DMS 273 treated with DMSO at 0.1 percent for 48 hours (cell line): ENCODE measurements at places on chromosomes 6 and 20.

DNA sequence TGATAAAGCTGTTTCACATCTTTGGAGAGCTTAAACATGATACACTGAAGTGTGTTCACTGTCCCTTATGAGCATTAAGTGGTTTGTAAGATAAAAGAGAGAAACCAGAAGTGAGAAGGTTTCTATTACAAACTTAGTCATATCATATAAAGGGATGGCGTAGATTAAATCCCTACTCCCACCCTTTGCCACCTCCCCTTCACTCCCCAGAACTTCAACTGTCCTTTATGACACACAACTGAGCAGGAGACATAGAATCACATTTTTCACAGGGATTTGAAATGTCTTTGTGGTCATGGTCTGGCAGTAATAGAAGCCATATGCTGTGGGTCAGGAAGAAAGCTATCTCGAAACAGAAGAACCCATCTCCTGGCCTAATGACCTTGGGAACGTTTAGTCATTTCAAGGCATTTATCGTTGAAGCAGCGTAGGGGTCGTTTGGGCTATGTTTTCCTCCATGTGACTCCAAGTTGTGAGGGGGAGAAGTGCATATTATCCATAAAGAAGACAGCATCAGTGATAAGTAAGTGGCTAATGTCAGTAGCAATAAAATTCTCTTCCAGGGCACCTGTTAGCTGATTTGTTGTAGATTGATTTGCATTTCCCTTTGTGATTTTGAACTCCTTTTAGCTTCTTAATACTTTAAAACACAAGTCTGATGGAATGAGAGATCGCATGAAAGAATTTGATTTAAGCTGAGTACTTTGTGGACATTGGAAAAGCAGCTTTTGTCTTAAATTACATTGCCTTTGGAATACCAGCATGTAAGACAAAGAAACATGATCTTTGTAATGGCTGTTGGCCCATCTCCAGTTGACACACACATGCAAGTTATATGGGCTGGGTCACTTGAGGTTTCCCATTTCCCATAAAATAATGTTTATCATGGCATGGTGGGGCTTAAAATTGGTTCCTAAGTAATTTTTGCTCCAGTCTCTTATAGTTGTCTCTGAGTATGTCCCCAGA is 501.5 kb upstream of the FLRT3 start:
- DNase-seq, result no peak

DNA sequence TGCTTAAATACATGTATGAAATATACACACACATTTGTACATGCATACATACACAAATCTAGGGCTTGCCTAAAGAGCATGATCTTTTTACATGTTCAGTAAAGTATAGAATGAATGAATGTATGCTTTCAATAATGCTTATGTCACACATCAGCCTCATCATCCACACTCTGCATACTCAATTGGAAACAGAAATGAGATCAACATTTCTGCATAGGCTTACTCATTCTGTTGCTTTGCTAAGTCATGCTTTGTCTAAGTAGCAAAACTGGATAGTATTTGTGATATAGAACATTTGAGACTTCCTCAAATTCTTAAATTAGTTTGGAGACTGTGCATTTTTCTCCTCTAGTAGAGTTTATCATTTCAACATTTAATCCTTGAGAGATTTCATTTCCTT is 343.3 kb downstream of the ADGRB3 start:
- no peak for DNase-seq

DNA sequence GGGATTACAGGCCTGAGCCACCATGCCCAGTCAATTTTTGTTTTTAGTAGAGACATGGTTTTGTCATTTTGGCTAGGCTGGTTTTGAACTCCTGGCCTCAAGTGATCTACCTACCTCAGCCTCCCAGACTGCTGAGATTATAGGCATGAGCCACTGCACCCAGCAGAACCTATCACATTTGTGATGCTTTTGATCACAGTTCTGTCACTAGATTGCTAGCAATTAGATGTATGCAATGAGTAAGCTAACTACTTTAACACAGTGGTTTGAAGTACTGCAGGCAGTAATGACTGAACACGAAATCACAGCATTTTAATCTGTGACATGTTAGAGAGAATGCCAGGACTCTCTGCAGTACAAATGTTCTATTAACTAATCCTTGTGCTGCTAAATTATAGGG is 19.6 kb upstream of the SAMHD1 start:
- no peak for DNase-seq

DNA sequence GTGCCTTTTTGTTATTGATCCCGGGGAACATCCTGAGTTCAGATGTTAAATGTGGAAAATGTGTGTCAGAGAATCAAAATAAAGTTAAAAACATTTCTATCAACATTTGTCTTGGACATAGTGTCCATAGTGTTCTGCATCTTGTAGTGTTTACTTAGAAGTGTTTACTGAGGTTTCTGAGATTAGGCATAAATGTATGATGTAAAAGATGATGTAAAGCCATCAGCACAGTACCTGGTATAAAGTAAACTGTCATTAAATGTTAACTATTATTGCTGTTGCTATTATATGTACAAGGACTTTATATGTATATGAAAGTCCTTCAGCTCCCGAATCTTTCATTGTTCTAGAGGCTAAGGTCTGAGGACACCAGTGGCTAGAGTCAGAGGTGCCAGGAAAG is 28.2 kb upstream of the VEGFA start:
- DNase-seq, result no peak

GRCh38 chr6:41638935-41639808 is 904 bp downstream of the MDFI start:
- DNase-seq, result peak; percentile 16

DNA sequence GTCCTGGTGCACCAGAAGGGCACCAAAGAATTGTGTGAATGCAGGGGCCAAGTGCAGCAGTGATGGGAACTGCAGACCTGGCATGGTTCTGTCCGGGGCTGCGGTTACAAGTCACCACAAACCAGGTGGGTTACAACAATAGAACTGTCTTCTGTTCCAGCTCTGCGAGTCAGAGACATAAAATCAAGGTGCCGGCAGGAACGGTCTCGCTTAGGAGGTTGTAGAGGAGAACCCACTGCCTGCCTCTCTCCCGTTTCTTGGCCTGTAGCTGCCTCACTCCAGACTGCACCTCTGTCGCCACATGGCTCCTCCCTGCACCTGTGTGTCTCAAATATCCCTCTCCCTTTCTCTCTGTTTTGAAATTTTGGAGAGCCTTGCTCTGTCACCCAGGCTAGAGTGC is 143.3 kb downstream of the TAF4 start:
- DNase-seq, result no peak

DNA sequence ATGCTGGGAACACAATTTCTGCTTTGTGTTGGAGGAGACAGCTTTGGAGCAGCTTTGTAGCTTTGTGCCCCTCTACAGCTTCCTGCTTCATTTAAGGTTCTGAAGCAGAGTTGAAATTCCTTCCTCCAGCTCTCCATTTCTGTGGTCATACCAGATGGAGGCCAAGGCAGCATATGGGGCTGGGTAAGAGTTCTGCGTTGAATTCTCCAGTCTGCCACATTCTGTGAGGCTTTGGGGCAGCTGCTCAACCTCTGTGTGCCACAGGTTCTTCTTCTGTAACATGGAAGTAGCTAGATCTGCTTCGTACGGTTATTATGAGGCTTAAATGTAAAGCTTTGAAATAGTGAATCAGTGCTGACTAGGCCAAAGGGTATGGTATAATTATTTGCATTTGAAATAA is 2.9 kb upstream of the TRIM26 start:
- DNase-seq, result peak; percentile 32

- no peak for DNase-seq
These were observed 7.3 kb upstream of the GFRA4 start for GRCh38 chr20:3670511-3670910.

DNA sequence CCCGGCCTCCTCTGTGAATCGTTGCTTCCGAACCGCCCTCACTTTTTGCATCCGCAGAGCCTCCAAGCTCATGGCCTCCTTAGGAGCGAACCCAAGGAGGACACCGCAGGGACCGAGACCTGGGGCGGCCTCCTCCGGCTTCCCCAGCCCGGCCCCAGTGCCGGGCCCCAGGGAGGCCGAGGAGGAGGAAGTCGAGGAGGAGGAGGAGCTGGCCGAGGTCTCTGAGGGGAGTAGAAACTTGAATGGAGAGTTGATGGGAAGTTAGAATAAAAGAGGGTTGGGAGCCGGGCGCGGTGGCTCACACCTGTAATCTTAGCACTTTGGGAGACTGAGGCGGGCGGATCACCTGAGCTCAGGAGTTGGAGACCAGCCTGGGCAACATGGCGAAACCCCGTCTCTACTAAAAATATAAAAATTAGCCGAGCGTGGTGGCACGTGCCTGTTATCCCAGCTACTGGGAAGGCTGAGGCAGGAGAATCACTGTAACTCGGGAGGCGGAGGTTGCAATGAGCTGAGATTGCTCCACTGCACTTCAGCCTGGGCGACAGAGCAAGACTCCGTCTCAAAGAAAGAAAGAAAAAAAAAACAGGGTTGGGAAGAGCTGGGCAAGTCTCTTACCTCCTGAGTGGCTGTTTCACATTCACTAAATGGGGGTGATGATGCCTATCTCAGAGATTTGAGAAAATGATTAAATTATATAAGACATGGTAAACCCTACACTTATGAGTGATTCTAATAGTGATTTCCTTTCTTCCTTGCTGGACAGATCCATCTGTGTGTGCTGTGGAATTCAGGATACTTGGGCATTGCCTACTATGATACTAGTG is 805 bp downstream of the MSH5 start:
- DNase-seq, result no peak
